Activated T-helper 1 cell treated with anti-CD3 and anti-CD28 coated beads, Interleukin-12 subunit alpha, Interleukin-12 subunit beta, Interleukin-2, Interleukin-4 antibody, amounts not matched to agents 30 ng/mL and 10 ng/mL and 1 ng/mL, durations not matched to agents 14 hours and 24 hours and 36 hours (primary cell): ENCODE measurements at places on chromosomes 2 and 18. TPM values are rescaled to one million over a fixed set of nuclear protein-coding genes. Genes with fewer than 3 reads are reported as not detected.

RNMT gene
- total RNA-seq = 55.8 and 60.6 TPM in 2 replicates

RND3 gene
- total RNA-seq = not detected in 2 replicates

NXPH2 gene
- not detected in 2 replicates for total RNA-seq

ABCB11 gene
- total RNA-seq = 0.02 TPM in 1 of 2 replicates, not detected in the other

TXNDC2 gene
- 0.26 TPM in 1 of 2 replicates, not detected in the other for total RNA-seq

LHCGR gene
- total RNA-seq = not detected in 2 replicates

DNAJC5G gene
- total RNA-seq = not detected in 2 replicates

SP3 gene
- 95.8 and 103 TPM in 2 replicates for total RNA-seq

FAM110C gene
- 0.78 and 1.2 TPM in 2 replicates for total RNA-seq

SLC16A14 gene
- 3.1 and 3.3 TPM in 2 replicates for total RNA-seq

NFU1 gene
- 29.3 and 29.8 TPM in 2 replicates for total RNA-seq

FN1 gene
- total RNA-seq = 1.6 and 2.7 TPM in 2 replicates

COL4A3 gene
- total RNA-seq = not detected in 2 replicates

LINC00305 gene
- total RNA-seq = not detected in 2 replicates

NT5C1B gene
- total RNA-seq = not detected in 2 replicates

TWIST2 gene
- total RNA-seq = not detected in 2 replicates

PLCL1 gene
- 0.62 and 0.78 TPM in 2 replicates for total RNA-seq

SLC23A3 gene
- 1.8 and 1.9 TPM in 2 replicates for total RNA-seq

RBKS gene
- 0.76 and 0.83 TPM in 2 replicates for total RNA-seq

CCDC148 gene
- 0.36 TPM in 1 of 2 replicates, not detected in the other for total RNA-seq

SERPINB4 gene
- not detected in 2 replicates for total RNA-seq

RNF144A gene
- total RNA-seq = 14.4 and 16.6 TPM in 2 replicates

MROH2A gene
- total RNA-seq = not detected in 2 replicates

GPR45 gene
- total RNA-seq = not detected in 2 replicates

DSC2 gene
- not detected in 2 replicates for total RNA-seq

ANKRD30B gene
- total RNA-seq = not detected in 2 replicates

CXCR1 gene
- not detected in 2 replicates for total RNA-seq

KATNAL2 gene
- 0.26 and 0.27 TPM in 2 replicates for total RNA-seq

SH3RF3 gene
- 0.39 and 0.54 TPM in 2 replicates for total RNA-seq

VAMP8 gene
- 86.1 and 89.6 TPM in 2 replicates for total RNA-seq

PTH2R gene
- total RNA-seq = 0.10 TPM in 1 of 2 replicates, not detected in the other

SIGLEC15 gene
- not detected in 2 replicates for total RNA-seq

FIGN gene
- not detected in 2 replicates for total RNA-seq
